ENCODE measurements at places on chromosomes 3 and 15.

- DNase-seq = no peak
Measured at GRCh38 chr15:39242345-39242744, 338.5 kb upstream of the THBS1 start.

DNA sequence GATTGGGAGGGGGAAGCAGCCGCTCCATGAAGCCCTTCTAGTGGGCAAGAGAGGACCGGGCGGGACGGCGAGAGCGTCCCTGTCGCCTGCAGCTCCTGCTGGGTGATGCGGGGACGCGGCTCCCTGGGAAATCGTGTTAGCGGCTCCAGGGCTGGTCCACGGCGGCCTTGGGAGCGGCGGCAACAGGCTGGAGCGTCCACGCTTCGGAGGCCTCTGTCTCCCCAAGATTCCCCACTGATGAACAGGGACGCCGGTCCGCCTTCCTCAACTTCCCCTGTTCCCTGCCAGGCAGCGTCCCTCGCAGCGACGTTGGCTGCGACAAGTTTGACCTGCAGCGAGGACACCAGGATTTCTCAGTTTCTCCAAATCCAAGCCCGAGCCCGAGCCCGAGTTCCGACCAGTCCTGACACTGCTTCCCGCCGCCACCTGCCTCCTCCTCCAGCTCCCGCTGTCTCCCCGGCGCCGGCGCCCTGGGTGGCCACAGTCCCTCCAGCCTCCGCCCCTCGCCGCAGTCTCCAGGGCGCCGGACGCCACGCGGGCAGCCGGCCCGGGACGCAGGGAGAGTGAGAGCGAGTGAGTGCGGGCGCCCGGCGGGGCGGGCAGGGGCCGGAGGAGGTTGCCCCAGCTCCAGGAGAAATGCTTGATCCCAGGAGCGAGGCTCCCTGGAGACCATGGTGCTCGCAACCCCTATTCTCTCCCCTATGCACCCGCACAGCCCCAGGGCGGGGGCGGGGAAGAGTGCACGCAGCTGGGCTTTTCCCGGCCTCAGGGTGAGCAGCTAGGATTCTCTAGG lies 78.1 kb upstream of the RNF7 start:
- no peak for DNase-seq

DNA sequence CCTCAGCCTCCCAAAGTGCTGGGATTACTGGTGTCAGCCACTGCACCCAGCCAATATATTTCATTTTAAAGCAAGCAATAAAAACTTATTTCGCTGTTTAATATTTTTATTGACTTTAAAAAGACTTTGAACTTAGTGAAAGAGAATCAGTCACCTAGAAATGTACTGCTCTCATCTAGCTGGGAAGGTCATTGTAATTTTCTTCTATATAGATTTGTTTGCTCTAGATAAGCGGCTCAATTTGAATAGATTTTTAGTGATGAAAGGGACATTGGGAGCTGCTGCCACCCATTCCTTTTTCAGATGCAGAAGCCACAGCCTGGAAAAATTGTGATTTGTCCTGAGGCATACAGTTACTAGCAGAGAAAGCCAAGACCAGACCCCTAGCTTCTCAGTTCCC lies 40.1 kb downstream of the CAPN7 start:
- DNase-seq = no peak

DNA sequence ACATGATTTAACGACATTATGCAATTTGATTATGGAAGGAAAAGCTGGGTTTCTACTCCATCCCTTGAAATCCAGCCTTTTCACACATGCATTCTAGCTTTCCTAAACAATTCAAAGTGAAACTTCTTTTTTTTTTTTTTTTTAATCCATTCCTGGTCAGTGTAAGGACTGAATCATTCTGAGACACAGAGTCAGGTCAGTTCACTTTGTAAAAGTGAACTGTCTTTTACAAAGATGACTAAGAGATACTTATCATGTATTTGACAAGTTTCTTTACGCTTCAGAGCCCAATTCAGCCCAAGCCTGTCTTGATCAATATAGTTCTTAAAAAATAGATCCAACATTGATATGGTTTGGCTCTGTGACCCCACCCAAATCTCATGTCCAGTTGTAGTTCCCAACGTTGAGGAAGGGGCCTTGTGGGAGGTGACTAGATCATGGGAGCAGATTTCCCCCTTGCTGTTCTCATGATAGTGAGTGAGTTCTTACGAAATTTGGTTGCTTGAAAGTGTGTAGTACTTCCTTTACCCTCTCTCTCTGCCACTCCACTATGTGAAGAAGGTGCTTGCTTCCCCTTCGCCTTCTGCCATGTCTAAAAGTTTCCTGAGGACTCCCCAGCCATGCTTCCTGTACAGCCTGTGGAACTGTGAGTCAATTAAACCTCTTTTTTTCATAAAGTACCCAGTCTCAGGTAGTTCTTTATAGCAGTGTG lies 345.6 kb upstream of the THBS1 start:
- DNase-seq = no peak

- DNase-seq = no peak
Measured at GRCh38 chr3:71254281-71255057, 329.1 kb downstream of the FOXP1 start.

DNA sequence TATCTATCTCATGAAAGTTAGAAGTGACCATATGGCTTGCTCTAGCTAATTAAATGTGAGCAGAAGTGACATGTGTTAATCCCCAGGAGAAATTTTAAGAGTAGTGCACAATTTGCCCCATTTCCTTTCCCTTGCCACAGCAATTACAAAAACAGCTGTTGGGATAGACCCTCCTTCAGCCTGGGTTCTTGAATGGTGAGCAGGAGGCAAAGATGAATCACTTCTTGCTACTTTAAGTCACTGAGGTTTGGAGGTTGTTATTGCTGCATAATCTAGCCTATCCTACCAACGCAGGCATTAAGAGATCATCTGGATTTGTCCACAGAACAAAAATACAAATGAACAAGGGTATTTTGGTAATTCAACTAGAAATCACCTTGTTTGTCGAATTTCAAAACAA lies 51.7 kb upstream of the CAPN7 start:
- no peak for DNase-seq

DNA sequence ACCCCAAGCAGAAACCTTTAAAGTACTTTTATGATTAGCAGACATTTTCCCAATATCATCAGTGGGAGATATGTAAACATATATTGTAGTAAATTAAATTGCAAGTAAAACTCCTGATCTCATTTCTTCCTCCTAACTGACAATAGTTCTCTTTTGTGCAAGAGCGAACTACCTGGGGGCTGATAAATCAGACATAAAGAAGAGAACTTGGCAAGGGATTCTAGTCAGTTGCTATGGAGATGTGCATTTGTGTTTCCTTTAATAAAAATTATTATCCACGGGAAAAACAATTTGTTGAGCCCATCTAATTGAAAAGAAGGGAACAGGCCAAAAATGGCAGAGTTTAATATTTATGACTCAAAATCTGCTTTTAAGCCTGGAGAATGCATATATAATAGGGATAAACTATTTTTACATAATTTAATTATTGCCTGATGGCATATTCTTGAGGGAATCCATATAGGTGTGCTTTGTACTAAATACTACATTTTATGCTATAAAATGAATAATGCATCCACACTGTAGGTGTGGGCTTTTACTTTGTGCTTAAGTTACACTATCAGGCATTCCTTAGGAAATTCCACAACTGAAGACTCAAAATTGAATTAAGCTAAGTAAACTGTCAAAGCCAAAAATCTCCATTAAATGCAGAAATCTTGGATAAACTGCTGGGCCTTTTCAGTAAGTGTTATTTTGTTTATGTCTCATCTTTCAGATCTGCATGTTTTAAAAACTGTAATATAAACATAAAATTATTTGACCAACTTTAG lies 258.1 kb downstream of the ERC2 start:
- DNase-seq = no peak

GRCh38 chr15:25611603-25612002 lies 172.8 kb upstream of the UBE3A start:
- no peak for DNase-seq

DNA sequence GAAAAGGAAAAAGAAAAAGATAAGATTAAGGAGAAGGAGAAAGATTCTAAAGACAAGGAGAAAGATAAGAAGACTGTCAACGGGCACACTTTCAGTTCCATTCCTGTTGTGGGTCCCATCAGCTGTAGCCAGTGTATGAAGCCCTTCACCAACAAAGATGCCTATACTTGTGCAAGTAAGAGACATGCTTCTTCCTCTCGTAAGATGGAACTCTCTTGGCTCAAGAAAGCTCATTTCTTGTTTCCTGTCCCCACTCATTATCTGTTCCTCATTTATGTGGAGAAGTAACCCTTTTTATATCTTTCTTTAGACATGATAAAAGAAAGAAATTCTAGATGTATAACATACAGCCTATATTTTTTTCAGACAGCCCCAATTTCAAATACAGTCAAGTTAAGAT lies 101.4 kb downstream of the KLHL25 start:
- DNase-seq = no peak

GRCh38 chr3:105836533-105836932 lies 32.3 kb downstream of the CBLB start:
- no peak for DNase-seq

DNA sequence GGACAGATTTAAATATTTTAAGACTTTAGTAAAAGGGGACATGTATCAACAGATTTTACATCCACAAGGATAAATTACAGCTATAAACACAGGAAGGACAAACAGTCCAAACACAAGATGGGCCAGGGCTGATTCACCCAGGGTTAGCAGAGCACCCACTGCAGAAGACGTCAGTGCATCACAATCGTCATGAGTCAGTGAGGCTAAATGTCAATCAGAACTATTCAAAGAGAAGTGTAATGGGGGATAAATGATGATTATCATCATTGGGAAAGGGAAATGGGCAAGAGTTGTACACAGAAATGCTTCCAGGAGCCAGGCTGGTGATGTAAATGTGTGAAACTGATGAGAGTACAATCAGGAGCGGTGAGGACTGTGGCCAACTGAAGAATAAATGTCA lies 226.8 kb downstream of the PLCL2 start:
- no peak for DNase-seq

DNA sequence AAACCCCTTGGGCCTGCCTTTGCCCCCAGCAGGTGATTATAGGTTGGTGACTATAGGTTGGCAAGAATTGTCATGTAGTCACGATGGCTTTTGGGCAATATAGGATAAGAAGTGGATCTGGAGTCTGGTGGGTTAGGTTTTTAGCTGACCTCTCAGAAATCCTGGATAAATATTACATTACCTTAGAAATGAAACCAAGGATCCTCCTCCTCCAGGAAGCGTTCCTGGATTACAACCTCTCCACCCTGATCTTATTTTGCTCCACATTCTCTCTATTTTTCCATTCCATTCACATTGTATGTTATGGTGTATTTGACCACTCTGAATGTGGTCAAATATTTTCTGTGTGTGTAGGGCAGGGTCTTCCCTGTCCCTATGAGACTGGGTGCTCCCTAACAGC lies 82.3 kb downstream of the SEMA5B start:
- DNase-seq = no peak

DNA sequence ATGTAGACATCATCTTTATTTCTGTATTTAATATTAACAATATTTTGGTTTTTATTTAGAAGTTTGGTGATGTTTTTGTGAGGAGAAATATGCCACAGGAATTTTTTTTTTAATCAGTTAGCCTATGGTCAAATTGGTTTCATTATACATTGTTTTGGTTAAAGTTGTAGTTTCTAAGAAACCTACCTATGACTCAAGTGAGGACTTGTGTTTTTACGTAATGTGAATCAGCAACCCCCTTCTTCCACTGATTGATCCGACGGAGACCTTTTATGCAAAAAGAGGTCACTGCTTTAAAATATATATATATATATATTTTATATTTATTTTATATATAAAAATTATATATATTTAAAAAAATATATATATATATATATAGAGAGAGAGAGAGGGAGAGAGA lies 698.1 kb downstream of the FHIT start:
- DNase-seq = no peak

- DNase-seq = no peak
Measured at GRCh38 chr3:138470687-138471086, 36.3 kb downstream of the ESYT3 start.

GRCh38 chr15:83809345-83809744 lies 155.4 kb downstream of the ADAMTSL3 start:
- DNase-seq = no peak

- DNase-seq = no peak
Measured at GRCh38 chr3:123685780-123686179, 100.9 kb upstream of the HACD2 start.

- DNase-seq = no peak
Measured at GRCh38 chr3:66014056-66014455, 24.7 kb downstream of the MAGI1 start.

GRCh38 chr3:115518100-115518852 lies 105.0 kb upstream of the GAP43 start:
- no peak for DNase-seq

- no peak for DNase-seq
Measured at GRCh38 chr3:140035871-140036270, 100.9 kb downstream of the CLSTN2 start.

DNA sequence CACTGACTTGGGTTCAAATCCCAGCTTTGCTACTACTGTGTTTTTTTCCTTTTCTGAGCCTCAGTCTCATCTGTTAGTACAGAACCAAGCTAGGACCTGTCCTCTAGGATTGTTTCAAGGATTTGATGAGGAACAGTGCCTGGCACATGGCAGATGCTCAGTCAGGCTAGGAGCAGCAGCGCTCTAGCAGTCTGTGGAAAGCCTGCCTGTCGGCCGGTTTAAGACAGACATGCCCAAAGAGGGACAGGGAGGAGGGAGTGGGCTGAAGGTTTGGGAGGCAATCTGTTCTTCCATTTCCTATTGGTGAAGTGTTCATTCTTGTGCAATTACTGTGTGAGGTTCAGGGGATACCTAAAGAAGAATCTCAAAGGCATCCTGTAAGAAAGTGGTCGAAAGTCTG lies 35.1 kb upstream of the RGMA start:
- no peak for DNase-seq

DNA sequence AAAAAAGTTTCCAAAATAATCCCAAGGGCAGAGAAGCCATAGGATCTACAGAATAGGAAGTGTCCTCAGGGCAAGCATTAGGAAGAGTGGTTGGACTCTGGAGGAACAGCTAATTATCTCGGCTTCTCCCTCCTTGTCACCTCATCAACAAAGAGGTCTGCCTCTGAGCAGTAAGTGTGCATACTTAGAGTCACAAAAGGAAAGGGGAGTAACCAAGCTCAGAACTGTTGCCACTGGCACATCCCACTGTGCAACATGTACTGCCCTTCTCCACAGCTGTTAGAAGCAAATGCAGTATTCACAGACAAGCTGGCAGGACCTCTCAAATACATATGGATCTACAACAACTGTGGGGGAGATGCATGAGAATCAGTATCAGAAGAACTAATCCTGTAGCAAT lies 31.5 kb downstream of the NGLY1 start:
- DNase-seq = no peak

GRCh38 chr15:75727031-75727531 lies 14.4 kb upstream of the CSPG4 start:
- DNase-seq = no peak

DNA sequence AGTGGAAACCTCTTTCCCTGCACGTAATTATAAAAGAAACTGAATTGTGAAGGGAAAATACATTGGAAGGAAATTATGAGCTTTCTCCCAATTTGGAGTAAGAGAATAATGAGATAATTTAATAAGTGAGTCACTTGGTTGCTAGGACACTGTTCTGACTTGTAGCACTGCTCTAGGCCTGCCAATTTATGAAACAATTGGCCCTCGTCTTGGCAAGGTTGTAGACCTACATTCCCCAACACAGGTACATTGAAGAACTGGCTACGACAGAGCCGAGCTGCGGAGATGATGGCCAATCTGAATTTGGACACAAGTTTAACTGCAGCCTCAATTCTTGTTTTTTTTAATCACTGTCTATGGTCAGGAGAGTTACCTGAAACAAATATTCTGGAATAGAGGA lies 674.1 kb downstream of the MECOM start:
- no peak for DNase-seq

- DNase-seq = no peak
Measured at GRCh38 chr3:10340476-10340875, 19.6 kb upstream of the SEC13 start.

- DNase-seq = no peak
Measured at GRCh38 chr3:153680526-153680925, 440.7 kb upstream of the ARHGEF26 start.

Data from stimulated activated CD4-positive, alpha-beta T cell treated with anti-CD3 and anti-CD28 coated beads, Interleukin-15, amount 100 ng/mL, for 1 hour (primary cell).